ENCODE measurements at places on chromosomes 1 and 21.

GRCh38 chr21:14690886-14691285 lies 144.8 kb upstream of the SAMSN1 start:
- DNase-seq = no peak

DNA sequence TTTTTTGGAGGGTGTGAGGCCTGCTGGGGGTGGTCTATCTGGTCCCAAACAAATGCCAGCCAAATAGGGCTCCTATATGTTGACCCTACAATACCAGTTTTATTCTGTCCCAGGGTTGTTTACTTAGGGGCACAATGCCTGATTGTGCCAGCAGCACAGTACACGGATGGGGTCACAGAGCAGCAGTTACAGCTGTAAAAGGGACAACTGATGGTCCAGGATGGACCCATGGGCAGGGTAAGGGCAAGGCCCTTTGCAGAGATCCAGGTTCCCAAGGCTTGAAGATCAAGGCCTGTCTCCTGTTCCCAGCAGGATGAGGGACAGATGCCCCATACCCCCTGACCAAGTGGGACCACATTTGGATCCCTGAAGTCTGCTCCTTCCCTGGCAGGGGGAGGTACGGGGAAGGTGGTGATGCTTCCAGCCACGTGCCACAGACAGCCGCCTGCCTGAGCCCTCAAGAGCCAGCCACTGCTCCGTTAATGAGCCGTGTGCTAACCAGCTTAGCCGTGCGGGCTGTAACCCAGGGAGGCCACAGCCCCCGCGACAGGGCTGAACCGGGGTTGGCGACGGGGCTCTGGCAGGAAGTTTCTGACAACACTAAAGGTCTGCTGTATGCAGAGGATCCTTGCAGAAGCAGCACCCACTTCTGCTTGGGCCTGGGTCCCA lies 18.2 kb downstream of the SLC6A9 start:
- DNase-seq = no peak

DNA sequence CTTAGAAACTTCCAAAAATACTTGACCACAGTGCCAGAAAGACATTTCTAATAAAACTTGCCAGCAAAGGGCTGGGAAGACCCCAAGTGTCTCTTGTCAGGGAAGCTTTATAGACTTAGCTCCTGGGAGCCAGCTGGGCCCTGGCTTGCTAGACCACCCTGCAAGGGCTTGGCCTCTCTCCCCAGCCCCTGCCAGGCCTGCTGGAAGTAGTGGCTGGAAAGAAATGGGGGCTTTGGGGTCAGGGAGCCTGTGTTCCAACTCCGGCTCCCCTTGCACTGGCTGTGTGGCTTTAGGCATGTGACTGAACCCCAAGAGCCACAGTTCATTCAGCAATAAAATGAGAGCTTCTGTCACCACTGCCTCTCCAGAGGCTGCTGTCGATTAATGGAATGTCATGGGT lies 31.1 kb downstream of the H3-3A start:
- DNase-seq = no peak

DNA sequence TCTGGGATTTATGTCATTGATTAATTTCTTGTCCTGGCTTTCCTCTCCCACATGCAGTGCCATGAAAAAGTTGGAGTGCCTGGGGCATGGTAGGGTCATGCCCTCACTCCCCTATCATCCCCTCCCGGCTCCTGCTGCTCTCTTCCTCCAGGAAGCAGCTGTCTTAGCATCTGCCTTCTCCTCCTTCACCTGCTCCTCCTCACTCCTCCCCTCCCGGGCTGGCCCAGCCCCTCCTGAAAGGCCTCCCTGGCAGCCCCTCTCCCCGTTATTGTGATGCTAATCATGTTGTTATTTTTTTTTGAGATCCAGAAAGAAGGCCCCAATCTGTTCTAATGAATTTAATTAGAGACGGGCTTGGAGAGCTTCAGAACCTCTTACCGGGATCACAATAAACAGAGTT lies 36.3 kb upstream of the NFASC start:
- DNase-seq = no peak

- DNase-seq = no peak
Measured at GRCh38 chr1:22860883-22861385, 111.7 kb downstream of the LACTBL1 start.

DNA sequence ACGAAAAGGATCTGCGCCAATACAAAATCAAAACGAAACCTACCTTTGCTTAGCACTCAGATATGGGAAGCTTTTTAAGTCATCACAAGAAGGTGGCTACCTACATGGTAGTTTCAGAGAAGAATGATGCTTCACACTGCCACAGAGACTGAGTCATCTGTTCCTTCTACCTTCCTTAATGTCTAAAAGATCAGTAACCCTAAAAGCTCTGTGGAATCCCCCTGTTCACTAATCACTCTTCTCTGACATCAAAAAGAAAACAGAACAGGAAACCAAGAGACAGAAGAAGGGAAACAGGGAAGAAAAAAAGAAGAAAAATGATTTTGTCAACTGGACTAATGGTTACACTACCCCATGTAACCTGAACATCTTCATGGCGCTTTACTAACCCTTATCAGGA lies 177.2 kb downstream of the SMYD3 start:
- DNase-seq = no peak

DNA sequence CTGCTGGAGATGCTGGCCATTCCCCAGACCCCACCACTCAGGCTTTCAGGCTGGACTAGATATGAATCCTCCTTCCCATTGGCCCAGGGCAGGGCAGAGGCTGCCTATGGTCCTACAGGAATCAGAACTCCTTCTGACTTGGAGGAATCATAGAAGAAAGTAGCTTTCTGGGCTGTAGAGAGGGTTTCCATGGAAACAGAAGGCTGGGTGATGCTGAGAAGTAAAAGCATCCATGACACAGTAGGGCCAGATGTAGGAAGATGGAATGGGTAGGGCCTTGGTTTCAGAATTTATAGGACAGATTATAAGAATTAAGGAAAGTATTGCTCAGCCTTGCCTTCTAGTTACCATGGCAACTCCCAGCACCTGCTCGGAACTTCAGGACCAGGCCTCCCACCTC lies 9.0 kb downstream of the NT5C1A start:
- no peak for DNase-seq

- DNase-seq = no peak
Measured at GRCh38 chr21:31470896-31471694, 127.0 kb upstream of the TIAM1 start.

DNA sequence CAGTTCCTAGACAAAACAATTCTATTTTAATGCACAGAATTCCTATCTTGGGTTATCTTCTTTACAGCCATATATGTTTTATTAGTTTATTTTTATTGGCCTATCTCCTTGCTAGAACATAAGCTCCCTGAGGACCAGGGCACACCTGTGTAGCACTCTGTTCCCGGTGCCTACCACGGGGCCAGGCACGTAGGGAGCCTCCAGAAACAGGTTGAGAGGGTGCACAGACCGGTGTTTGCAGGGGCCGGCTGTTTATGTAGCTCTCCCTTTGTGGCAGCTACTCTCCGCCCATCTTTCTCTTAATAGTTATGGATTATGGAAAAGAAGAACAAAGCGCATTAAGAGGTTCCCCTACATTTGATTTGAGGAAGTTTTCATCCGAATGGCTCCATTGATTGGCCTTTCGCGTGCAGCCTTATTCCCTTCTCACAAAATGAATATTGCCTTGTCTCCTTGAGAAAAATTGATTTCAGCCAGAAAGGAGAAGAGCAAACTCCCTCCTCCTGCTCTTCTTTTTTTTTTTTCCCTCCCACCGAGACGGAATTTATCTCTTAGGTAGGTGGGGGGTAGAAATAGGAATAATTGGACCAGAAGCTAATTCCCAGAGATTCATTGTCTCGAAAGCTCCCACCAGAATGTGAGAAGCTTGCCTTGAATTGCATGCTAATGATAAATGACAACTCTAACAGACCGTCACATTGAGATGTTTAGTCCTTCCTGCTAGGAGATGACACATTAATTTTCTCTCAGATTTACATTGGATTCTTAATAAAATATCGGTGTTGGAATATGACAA lies 447.4 kb downstream of the CAMTA1 start:
- no peak for DNase-seq

DNA sequence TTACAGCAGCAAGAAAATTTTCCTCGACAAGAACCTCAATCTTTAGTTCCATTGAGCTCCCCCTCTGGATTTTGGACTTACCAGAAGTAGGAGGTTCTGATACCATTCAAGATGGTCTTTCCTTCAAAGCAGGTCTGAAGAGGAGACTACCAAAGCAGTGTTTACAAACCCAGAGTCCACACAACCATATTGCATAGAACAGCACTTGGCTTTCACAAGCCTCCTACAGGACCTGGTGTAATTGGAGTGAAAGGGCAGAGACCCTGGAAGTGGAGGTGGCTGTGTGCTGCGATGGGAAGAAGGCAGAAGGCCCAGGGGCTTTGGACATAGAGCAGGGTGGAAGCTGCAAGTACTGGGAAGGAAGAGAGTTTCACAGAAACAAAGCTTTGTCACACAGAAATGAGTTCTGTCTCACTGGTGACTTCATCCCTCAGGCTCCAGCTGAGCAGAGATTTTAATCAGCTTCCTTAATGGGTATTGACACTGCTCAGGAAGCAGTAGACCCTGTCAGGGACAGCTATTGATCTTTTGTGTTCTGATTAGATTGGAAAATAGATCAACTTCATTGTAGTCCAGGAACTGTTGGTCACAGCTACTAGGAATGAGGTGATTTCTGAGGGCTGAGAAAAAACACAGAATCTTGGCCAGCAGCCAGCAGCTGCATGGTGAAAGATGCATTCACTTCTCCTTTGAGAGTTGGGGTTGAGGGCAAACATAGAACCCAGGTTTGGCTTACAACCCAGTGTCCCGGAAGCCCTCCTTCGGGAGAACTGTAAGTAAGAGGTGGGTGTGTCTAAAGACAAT lies 124.0 kb downstream of the SYT2 start:
- DNase-seq = no peak

DNA sequence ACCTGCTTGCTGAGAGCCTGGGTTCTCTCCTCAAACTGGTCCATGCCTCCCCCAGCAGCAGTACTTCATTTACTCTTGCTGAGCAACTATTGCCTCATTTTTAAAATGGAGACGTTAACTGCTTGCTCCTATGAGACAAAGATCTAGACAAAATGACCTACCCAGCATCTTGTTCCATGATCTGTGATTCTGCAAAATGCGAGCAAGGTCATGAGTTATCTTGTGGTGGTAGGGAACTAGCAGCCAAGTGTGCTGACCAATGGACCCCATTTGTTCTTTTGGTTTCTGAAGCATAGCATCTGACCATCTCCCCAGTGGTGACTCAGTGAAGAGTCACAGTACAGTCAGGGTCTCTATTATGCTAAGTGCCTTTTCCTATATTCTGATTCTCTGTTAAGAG lies 40.4 kb downstream of the TBX15 start:
- DNase-seq = no peak

- no peak for DNase-seq
Measured at GRCh38 chr1:20470194-20470593, 15.8 kb downstream of the CAMK2N1 start.

DNA sequence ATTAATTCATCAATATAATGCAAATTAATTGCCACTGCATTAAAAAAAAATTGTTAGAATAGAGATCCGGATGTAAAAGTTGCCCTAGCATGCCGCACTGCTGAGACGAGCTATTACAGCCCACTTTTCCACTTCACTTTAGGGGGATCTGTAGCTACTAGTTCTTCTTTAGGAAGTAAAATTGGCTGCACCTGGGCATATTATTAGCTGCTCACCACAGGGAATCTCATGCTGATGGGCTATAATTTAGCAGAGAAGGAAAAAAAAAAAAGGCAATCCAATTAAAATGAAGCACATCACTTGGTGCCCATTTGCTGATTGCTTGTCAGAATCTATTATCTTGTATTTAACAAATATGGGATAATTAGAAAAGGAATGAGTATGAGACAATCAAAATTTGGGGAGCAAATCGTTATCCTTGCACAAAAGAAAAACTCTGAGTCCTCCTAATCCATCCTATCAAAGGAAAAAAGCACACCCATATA lies 233.4 kb downstream of the DSCAM start:
- DNase-seq = no peak

- no peak for DNase-seq
Measured at GRCh38 chr1:27145934-27146354, 9.0 kb downstream of the SLC9A1 start.

DNA sequence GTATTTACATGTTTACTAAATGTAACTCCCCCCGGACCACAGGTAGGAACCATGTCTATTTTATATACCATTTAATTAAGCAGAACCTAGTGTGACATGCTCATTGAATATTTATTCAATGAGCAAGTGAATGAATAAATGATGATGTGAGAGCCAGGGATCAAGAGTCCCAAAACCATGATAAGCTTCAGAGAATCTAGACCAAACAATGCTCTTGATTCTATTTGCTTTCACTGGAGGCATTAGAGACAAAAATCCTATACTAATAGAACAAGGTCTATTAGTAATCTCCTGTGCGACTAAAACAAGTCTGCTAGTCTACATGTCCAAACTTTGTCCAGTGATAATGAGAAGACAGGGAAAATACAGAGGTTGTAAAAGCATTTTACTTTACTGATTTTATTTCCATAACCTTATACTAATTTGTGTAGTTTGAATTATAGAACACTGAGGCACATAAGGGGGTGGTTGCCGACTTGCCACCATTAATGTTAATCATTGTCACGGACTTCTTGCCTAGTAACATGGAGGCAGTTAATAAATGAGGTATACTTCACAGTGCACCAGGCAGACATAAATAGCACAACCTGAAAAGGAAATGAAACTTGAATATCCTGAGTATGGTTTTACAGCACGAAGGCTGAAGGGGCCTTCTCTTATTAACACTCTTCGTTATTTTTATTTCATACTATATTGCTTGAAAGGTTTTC lies 69.8 kb downstream of the TBX15 start:
- DNase-seq = no peak

- DNase-seq = no peak
Measured at GRCh38 chr1:47809301-47810084, 187.7 kb downstream of the TRABD2B start.

DNA sequence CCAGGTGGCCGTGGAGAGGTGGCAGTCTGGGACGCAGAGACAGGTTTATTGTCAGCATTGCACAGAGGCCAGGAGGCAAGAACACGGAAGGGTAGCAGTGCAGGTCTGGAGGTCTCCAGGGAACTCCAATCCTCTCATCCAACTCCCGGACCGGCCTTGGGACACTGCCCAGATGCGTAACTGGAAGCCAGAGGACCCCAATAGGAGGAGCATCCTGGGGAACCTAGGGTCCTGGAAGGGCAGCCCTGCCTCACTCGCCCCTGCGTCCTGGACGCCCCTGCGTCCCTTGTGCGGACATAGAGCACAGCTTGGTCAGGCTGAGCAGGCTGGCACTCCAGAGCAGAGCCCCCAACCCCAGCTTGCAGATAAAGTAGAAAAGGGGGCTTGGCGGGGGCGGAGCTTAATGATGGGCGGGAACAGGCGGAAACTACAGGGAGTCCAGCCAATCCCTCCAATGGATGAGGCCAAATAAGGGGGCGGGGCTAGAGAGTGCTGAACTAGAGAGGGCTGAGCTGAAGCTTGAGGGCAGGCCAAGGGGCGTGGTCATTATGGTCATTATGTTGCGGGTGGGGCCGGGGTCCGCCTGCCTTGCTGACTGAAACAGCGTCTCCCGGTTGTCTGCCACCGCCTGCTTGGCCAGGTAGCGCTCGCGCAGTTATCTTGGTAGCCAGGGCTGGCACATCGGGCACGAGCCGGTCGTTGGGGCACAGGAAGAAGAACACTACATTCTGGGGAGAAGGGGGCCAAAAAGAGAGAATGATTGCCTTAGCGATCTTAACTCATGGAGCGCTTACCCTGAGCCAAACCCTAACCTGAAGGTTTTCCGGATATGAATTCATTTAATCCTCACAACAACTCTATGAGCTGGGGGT lies 3.7 kb upstream of the ARHGEF19 start:
- DNase-seq = peak; percentile 46
